ENCODE measurements at places on chromosomes 4 and X.

- DNase-seq, result peak; percentile 35
These were observed 43.7 kb downstream of the RPS3A start for GRCh38 chr4:151143162-151143561.

- no peak for DNase-seq
These were observed 2.9 kb downstream of the LAMTOR3 start for GRCh38 chr4:99891351-99891750.

GRCh38 chr4:157076578-157076947 lies 613 bp downstream of the GLRB start:
- DNase-seq, result peak; percentile 11

DNA sequence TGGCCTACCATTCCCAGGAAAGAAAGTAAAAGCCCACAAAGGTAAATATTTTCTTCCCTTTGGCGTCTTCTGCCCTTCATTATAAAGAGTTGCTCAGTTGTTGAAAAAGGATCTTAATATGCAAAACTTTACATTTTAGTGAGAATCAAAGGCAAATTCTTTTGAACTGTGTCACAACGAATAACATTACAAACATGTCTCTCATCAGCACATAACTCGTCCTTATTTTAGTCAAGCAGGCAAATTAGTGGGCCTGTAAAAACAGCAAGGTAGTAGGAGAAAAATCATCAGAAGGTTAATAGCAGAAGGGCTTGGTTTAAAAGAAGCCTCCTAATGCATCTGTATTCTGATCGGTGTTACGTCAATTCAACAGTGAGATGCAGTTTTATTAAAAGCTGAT lies 647.3 kb upstream of the DIPK2B start:
- no peak for DNase-seq

DNA sequence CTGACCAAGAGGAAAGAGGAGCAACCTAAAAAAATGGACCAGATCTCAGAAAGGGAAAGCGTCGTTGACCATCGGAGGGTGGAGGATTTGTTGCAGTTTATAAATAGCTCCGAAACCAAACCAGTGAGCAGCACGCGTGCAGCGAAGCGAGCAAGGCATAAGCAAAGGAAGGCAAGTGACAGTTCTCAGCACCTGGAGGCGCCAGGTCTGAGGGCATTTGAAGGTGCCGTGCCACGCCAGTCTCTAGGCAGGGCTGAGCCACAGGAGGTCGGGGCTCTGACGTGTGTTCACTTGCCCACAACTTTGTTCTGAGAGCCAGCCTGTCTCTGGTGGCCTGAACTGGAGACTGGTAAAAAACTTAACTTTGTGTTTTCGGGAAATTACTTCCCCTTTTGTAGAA lies 59.7 kb downstream of the TNIP2 start:
- no peak for DNase-seq
